T-helper 2 cell (primary cell): ENCODE measurements at places on chromosomes 6 and 20.

GRCh38 chr20:49663112-49663511 lies 50.6 kb downstream of the B4GALT5 start:
- DNase-seq: no peak

- no peak for DNase-seq
These were observed 24.1 kb downstream of the RBCK1 start for GRCh38 chr20:432208-432607.

DNA sequence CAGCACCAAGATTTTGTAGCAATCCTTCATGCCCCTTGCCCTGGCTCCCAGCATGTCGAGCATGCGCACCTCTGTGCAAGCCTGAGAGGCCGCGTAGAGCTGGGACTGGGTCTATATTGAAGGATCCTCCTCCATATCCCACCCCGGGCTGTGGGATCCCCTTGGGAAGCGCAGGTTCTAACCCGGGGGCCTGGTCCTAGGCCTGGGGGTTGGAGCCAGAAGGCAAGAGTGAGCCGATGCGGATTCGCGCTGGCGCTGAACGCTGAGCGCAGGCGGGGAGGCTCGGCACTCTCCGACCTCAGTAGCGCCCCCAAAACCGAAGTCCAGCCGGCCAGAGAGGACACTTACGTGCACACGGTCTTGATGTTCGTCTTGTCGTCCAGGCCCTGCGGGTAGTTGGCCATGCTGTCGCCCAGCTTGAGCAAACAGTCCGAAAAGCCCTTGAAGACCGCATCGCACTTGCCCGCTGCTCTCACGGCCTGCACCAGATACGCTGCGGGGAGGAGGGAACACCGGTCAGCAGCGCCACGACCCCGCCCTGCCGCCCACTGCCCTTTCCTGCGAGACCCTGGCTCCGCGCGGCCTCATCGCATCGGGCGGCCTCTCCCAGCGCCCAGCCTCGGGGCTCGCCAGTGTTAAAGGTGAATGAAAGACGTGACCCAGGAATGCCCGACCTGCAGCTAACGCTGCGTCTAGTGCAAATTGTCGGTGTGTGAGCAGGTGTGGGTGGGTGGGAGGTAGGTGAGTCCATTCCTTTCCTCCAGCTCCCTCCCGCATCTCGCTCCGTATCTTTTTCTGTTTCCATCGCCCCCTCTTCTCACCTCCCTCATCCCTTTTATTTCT lies 4.5 kb downstream of the NRN1 start:
- DNase-seq: no peak

GRCh38 chr20:62804627-62805154 lies at the start of gene OGFR:
Gene OGFR, plus strand, starts transcription at chr20:62804835. Its CDS starts 25 bp downstream, at chr20:62804860.
- peak; percentile 45 for DNase-seq

DNA sequence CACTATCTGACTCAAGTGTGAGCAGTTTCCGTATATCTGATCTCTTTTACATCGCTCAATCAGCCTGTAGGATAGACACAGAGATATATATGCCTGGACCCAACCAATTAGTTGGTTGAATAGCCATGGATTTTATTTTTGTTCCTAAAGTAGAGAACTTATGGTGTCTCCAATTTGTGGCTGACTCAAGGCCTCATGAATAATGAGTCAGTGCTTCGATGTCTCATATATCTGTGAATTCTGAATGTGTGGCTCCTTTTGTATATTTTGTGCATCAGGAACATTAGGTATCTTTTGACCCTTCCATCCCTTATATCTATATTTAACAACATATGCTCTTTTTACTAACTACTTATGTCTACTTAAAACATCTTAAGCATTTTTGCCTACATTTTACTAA lies 64.5 kb downstream of the OR2B2 start:
- DNase-seq: no peak

DNA sequence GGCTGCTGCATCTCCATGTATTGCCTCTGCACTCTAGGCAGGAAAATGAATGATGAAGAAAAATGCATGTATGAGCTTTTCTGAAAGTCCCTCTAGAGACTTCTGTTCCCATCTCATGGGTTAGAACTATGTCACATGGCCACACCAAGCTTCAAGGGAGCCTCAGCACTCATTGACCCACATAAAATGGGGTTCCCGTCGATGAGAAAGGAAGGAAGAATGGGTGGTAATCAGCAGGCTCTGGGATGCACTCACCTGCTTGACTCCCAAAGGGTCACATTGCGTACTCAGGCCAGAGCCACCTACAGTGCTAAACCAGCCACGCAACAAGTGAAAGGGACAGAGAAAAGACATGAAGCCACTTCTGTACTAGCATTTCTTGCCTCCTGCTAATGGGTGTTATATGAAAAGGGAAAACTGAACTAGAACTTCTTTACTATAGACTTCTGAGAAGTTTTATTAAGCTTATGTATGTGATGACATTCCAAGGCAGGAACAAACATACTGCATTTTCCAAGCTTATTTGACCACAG lies 95.8 kb upstream of the GCM1 start:
- DNase-seq: no peak

- DNase-seq: no peak
These were observed 576 bp downstream of the NECAB3 start for GRCh38 chr20:33673410-33674293.

- no peak for DNase-seq
These were observed 367 bp downstream of the NRSN2 start for GRCh38 chr20:347317-347639.

GRCh38 chr20:9815632-9816031 lies 23.2 kb downstream of the PAK5 start:
- DNase-seq: no peak

GRCh38 chr6:26202201-26202611 lies 115.0 kb downstream of the HFE start:
- no peak for DNase-seq

- no peak for DNase-seq
These were observed 3.8 kb downstream of the COL12A1 start for GRCh38 chr6:75201901-75202672.

DNA sequence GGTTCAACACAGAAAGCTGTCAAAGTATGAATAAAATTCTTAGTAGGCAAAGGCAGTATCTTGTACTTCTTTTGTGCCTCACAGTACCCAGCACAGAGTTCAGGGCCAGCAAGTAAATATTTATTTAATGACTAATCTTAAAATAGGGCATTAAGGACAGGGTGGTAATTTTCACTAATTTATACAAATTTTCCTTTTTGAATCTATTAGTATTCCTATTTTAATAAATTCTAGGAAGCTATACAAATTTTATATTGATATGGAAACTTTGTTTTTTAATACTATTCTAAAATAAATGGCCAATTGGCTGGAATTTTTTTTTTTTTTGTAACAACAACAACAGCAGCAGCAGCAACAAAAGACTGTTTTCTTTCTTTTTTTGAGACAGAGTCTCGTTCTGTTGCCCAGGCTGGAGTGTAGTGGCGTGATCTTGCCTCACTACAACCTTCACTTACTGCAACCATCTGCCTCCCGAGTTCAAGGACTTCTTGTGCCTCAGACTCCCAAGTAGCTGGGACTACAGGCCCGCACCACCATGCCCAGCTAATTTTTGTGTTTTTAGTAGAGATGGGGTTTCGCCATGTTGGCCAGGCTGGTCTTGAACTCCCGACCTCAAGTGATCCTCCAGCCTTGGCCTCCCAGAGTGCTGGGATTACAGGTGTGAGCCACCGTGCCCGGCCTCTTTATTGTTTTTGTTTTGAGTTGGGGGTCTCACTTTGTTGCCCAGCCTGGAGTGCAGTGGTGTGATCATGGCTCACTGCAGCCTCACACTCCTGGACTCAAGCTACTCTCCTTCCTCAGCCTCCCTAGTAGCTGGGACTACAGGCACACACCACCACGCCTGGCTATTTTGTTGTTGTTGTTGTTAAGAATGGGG lies 85.2 kb downstream of the FKBP5 start:
- DNase-seq: no peak

DNA sequence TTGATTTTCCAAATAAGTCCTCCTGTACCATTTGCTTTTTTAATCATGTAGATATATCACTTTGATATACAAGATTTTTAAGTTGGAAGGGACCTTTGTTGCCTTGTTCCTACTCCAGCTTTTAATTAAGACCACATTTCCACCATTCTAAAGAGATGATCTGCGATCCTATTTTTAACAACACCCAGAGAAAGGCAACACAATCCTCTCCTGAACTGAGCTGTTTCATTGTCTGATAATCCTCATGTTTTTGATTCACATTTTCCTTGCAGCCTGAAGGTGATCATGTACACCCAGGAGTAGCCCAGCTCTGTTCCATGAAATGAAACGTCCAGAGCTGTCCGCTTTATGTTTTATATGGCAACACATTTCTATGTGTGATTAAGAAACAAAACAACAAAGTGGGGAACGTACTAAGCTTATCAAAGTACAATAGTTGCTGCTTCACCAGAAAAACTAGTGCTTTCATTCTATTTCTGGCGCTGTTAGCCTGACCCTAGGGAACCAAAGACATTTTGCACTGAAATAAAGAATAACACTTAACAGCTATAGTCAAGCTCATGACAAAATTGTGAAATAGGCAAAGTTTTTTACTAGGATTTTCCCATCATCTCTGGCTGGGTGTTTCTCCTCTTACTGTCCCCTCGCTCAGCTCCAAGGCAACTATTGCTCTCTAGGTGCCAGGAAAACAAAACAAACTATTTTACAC lies 22.6 kb upstream of the TRAF3IP2 start:
- no peak for DNase-seq

- no peak for DNase-seq
These were observed 9.0 kb downstream of the RRBP1 start for GRCh38 chr20:17673084-17673483.

- DNase-seq: no peak
These were observed 65.4 kb upstream of the FBXL4 start for GRCh38 chr6:99013145-99013544.

DNA sequence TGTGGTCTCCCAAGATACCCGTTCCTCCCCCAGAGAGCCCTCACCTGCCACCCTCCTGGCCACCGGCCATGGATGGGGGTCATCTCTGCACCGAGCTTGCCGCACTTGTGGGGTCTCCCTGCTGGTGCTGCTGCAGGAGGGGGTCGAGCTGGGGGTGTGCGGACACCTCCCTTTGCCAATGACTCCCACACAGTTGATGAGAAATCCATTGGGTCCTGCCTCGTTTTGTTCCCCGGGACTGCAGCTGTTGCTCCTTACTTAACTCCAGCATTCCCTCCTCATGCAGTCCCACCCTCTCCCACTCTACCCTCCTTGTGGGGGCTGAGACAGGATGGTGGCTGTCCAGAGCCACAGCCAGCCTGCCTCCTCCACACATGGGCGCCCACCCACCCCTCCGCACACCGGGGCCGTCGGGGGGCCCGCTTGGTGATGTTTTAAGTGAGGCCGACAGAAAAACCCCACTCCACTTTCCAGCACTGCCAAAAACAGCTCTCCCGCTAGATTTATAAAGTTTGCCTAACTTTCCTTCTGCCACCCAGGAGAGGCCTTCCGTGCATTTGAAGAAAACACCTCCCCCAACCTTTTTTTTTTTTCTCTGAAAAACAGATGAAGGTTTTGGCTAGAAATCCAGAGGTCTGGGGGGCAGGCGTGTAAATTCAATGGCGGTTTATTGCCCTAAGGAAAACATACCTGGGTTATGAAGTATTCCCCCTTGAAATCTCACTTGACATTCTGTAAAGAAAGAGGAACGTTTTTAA lies 53.5 kb upstream of the APCDD1L start:
- DNase-seq: no peak

DNA sequence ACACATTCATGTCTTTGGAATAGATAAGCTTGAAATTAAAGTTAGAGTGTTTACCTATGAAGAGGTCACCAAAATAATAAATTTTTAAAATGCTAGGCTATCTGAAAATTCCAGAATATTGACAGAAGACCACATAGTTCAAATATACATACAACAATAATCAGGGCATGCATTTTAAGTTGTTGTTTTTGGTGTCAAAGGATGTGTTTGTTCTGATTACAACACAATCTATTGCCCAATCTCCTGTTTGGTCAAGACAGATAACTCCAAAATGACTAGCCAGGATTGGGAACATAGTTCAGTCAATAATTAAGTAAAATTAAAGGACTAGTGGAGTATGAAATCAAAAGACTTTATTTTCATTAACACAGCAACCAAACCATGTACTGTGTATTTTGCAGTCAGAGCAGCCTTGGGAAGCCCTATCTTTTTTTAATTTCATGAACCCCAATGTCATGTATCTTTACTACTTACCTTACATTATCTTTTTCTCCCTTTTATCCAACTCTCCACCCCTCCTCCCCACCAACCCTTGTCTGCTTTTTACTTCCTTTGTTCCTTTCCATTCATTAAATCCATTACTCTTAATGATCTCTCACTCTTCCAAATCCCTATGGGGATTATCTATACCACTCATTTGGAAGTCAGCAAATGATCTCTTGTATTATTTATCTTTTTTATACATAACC lies 111.2 kb downstream of the CDK19 start:
- no peak for DNase-seq

- no peak for DNase-seq
These were observed 42.0 kb downstream of the CBFA2T2 start for GRCh38 chr20:33531885-33532284.

- no peak for DNase-seq
These were observed 8.7 kb downstream of the LAMA5 start for GRCh38 chr20:62358171-62359042.

DNA sequence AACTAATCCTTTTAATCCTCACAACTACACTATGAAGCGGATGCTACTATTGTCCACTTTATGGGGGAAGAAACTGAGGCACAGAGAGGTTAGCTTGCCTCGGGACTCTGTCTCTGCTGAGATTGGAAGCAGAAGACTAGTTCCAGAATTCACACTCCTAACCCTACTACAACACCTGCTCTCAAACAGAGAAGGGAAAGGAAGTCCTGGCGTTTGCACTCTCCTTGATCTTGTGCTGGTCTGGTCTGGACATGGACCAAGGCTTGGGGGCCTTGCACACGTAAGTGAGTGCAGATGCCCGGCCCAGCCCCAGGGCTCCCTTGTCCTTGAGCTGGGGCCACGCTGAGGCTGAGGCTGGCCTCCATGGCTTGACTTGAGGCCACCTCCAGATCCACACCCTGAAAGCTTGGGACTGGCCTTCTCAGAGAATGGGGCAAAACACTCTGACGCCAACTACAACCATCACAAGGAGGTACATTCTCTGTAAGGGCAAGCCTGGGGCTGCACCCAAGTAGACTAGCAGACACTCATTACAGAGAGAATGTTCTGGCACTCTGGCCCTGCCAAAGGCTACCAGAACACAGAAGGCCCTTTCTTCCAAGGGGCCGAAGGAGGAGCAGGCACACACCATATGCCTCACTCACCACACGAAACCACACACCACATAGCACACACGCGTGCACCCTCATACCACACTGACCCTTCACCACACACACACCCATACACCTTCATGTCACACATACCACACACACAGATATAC lies 33.3 kb upstream of the EZR start:
- DNase-seq: no peak
